ENCODE measurements at places on chromosomes 7 and 10.

GRCh38 chr7:1496531-1497292 is 7.5 kb downstream of the INTS1 start:
- no peak for DNase-seq

GRCh38 chr10:95247881-95248583 is 42.8 kb downstream of the PDLIM1 start:
- no peak for DNase-seq

GRCh38 chr10:117830787-117831212 is 215.9 kb downstream of the RAB11FIP2 start:
- peak; percentile 91 for DNase-seq

GRCh38 chr7:17147409-17147808 is 151.0 kb upstream of the AHR start:
- DNase-seq, result no peak

DNA sequence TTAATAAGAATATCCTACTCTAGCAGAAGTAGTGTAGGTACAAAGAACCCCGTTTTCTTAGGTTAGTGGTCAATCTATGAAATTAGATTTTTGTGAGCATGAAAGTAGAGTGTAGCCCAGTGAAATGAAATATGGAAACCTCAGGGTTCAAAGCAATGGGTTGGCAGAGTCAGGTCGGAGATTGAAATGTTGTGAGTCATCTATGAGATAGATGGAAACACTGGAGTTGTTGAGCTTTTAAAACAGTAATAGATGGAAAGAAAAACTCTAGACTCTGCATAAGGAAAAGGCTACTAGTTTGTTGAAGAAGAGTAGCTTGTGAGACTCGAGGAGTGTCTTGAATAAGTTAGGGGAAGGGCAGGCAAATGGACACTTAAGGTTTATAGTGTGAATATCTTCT is 251.9 kb downstream of the EXOC4 start:
- no peak for DNase-seq

- no peak for DNase-seq
Measured at GRCh38 chr10:131746785-131747184, 154.0 kb upstream of the PPP2R2D start.

GRCh38 chr10:20237586-20237985 is 421.4 kb downstream of the PLXDC2 start:
- DNase-seq, result no peak

GRCh38 chr10:20380401-20380800 is 516.7 kb downstream of the NEBL start:
- no peak for DNase-seq

GRCh38 chr7:93690021-93690420 is 115.5 kb upstream of the CALCR start:
- DNase-seq, result peak; percentile 13

- no peak for DNase-seq
Measured at GRCh38 chr10:60172363-60172990, 217.2 kb downstream of the ANK3 start.

- DNase-seq, result no peak
Measured at GRCh38 chr10:124737708-124738107, 6.5 kb downstream of the FAM53B start.

Measured in neural progenitor cell (in vitro differentiated cells).